IPS-NIHi11 (cell line): ENCODE measurements at places on chromosomes 12 and 14.

DNA sequence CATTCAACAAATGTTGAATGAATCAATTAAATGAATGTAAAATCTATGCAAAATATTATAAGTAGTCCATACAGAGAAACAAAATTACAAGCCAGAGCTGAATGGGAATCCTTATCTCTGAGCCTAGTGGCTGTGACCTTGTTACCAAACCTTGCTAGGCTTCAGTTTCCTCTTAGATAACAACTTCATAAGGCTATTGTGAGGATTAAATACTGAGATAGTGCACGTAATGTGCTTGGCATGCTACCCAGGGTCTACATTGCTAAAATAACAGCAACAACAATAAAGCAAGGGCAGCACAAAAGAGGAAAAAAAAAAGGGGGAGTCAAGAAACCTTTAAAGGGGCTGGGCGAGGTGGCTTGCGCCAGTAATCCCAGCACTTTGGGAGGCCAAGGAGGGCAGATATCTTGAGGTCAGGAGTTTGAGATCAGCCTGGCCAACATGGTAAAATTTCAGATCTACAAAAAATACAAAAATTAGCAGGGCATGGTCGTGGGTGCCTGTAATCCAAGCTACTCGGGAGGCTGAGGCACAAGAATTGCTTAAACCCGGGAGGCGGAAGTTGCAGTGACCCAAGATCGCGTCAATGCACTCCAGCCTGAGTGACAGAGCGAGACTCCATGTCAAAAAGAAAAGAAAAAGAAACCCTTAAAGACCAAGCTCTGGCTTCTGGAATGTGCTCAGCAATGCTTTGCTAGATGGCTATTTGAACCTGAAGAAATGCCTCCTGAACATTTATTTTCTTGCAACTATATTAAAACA is 14.1 kb downstream of the STAB2 start:
- no peak for DNase-seq

GRCh38 chr12:87670448-87670847 is 358.8 kb downstream of the C12orf50 start:
- DNase-seq: no peak

DNA sequence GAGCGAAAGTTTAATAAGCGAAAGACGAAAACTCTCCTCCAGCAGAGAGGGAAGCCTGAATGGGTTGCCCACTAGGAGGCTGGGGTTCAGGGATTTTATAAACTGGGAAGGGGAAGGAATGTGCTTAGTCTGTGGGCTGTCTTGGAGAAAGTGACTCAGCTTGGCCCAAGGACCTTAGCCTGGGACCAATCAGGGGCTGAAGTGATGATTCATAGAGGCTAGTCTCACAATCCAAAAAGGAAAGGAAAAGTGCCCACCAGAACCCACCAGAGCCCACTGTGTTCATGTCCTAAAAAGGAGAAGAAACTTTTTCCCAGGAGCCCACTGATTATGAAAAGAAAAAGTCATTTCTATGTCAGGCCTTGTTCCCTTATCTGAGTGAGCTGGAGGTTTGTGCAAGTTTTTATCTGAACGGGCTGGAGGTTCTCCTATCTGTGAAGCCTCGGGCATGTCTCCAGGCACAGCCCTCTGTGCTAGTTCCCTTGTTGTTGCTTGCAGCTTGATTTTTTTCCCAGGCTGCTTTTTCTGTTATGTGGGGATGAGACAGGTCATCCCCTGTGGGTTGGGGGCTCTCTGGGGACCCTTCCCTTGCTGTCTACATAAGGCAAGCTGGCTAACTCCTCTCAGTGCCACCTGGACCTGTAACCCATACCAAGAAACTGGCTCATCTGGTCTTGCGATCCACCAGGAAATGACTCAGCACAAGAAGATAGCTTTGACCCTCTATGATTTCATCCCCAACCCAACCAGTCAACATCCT is 8.3 kb upstream of the GOLGA5 start:
- DNase-seq: no peak

DNA sequence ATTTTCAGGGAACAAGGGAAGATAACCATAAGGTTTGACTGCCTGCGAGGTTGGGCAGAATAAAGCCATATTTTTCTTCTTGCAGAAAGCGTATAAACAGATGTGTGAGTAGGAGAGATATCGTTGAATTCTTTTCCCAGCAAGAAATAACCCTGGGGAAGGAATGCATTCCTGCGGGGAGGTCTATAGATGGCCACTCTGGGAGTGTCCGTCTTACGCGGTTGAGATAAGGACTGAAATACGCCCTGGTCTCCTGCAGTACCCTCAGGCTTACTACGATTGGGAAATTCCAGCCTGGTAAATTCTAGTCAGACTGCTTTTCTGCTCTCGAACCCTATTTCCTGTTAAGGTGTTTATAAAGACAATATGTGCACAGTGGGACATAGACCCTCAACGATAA is 225.0 kb downstream of the LRIG3 start:
- no peak for DNase-seq

GRCh38 chr14:56147986-56148901 is 30.0 kb downstream of the PELI2 start:
- no peak for DNase-seq

- DNase-seq: no peak
Observed at GRCh38 chr14:49923881-49924280, 31.0 kb downstream of the ARF6 start.

DNA sequence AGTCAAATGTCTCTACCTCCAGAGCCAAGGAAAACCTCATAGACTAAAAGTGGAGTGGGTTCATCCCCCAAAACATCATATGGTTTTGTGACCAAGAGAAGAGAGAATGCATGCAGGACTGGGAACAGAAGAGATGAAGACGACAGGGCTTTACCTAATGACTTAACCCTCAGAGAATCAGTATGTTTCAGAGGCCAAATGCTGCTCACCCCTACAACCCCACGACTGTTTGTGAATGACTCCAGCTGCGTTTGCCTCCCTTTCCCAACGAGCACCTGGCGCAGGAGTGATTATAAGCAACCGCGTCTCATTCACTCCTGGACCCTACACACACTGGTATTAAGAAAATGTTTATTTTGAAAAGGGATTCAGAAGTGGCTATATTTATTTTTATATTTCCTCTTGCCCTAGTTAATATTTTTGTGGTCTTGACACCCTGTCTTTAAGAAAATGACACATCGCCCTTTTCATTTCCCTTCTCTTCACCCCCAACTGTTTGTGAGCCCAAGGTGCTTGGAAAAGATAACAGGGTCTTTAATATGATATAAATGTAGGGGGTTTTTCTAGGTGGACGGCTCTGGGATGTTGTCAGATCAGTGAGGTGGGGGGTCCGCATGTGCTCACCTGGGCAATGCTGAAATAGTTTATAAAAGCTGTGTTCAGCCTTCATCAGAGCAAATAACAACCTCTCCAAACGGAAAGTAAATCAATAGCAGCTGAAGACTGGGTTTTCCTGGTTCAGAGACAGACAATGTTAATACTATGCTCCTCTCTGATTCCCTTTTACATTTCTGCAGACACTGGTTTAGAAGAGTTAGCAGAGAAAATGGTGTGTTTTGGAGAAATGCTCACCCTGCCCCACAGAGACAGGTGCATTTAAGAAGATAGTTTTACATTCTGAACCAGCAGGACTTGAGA is 77.7 kb downstream of the SLC15A4 start:
- DNase-seq: no peak
